ENCODE measurements at places on chromosomes 5 and 9. TPM values are rescaled to one million over a fixed set of nuclear protein-coding genes. Genes with fewer than 3 reads are reported as not detected.

The DND1 gene
- 2.3 TPM for total RNA-seq

The PCA3 gene
- not detected for total RNA-seq

The PCDHA9 gene
- not detected for total RNA-seq

The PCDHB6 gene
- total RNA-seq = not detected

The EIF4EBP3 gene
- total RNA-seq = 11.1 TPM

The ZFP2 gene
- total RNA-seq = 0.40 TPM

The NACC2 gene
- 9.0 TPM for total RNA-seq

The BHMT2 gene
- total RNA-seq = not detected

The PCDHGB3 gene
- 0.18 TPM for total RNA-seq

The GABRA1 gene
- not detected for total RNA-seq

Measured in CD8-positive, alpha-beta memory T cell (primary cell).